ENCODE measurements at places on chromosomes 7 and 10.

- no peak for DNase-seq
These were observed 71.6 kb downstream of the THSD7A start for GRCh38 chr7:11760372-11760771.

DNA sequence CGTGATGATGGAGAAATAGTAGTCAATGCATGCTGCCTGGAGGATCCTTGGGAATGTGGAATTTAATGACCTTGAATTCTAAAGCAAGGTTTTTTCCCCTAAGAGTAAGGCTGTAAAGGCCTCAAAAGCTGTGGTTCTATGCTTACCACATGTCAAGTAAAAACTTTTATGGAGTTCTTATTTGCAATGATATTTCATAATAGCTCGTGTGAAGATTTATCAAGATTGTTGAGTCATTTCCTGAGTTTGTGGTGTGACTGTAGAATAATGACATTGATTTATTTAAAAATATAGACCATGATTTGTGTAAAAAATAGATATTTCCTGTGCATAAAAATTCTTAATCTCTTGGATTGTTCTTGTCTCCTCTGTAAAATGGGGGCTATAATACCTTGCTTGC, 67.5 kb upstream of the SORCS1 start:
- no peak for DNase-seq

GRCh38 chr10:31752170-31752569, 176.5 kb downstream of the ARHGAP12 start:
- DNase-seq = no peak

- DNase-seq = no peak
These were observed 9.3 kb upstream of the MYL7 start for GRCh38 chr7:44150466-44150832.

DNA sequence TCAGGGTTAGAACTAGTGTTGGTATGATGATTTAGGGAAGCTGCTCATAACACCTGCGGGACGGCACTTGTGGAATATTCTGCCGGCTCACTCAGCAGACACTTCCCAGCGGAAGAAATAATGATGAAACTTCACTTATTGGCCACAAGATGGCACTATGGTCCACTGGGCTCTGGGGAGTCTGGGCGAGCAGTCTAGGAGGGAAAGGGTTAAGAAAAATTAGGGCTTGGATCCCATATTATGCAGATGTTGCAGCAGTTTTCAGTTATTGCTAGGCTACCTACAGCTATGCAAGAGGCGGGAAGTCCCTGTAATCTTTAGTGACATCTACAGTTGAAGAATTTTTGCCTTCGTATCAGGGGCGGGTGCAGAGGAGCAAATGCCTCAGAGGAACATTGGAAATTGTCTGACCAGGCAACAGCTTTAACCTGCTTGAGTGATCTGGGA, 238.7 kb upstream of the PRSS58 start:
- DNase-seq = no peak

- DNase-seq = peak; percentile 14
These were observed 313.6 kb upstream of the ZMIZ1 start for GRCh38 chr10:78755063-78755701.

DNA sequence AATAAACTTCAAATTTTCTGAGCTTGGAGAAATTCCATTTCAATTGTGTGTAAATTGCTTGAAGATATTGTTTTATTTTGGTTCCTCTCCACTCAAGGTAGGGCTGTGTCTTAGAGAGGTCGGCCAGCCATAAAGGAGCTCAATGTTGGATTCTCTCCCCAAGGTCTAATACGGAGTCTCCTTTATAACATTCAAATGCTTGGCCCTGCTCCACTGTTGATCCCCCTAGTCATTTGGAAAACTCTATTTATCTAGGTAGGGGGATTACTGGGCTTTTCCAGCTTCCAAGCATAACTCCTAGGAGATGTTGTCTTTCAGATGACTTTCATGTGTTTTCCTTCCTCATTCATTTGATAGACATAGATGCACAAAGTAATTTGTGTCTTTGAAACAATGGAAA, 170.9 kb downstream of the LRMDA start:
- DNase-seq = no peak

DNA sequence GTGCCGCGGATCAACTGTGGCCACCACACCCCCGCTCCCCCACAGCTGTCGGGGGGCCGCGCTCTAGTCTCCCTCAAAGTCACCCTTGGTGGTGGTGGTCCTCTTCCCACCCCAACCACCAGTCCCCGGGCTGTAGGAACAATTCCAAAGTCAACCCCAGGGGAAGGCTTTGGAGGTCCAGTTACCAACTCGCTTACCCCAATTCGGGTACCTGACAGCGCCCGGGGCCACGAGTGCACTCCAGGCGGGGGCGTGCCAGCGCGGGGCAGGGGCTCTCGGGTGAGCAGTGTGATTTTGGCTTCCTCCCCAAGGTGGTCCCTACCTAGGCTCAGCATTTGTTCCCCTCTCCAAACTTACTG, 584 bp upstream of the ZMIZ1 start:
- DNase-seq = no peak

GRCh38 chr10:75018686-75019307, 92.7 kb upstream of the SAMD8 start:
- DNase-seq = no peak

GRCh38 chr10:132543916-132544743, 6.5 kb downstream of the INPP5A start:
- DNase-seq = peak; percentile 51

- no peak for DNase-seq
These were observed 154.4 kb downstream of the NOC3L start for GRCh38 chr10:94208315-94208714.

- DNase-seq = no peak
These were observed 233.1 kb downstream of the BMPER start for GRCh38 chr7:34138483-34138882.

GRCh38 chr7:121633186-121633585, 237.1 kb upstream of the FAM3C start:
- no peak for DNase-seq

GRCh38 chr7:4136036-4136435, 546.1 kb upstream of the FOXK1 start:
- no peak for DNase-seq

DNA sequence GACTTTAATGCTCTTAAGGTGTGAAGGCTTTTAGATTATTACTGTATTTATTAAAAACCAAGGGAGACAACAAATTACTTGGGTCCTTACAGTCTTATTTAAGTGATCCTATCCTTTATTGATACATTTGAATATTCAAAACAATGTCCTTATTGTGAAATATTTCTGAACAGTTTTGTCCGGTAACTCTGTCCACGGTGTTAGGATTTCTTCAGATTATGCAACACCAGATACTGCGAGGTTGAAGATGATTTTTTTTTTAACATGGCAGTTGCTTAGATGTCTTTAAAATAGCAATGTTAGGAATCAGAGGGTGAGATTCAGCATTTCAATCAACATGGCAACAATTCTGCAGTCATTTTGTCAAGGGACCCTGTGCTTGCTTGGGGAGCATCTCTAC, 176.5 kb downstream of the CSTF2T start:
- DNase-seq = no peak

DNA sequence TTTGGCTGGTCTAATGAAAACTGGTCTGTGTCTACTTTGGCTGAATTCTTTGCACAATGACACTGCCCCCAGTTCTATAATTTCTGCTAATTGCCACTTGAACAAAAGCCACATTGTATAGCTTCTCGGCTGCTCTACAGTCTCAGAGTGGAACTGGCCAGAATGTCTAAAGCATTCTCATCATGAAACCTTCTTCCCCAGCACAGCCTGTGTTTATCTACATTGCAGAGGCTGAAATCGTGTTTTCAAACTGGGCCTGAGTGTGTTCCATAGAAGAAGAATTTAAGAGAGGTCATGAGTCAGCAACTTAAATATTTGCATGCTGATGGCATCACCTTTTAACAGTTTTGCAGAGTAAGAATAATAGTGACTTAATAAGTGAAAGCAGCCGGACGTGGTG, 177.2 kb downstream of the BUB3 start:
- DNase-seq = no peak

GRCh38 chr10:52276986-52277385, 37.1 kb upstream of the DKK1 start:
- DNase-seq = no peak

DNA sequence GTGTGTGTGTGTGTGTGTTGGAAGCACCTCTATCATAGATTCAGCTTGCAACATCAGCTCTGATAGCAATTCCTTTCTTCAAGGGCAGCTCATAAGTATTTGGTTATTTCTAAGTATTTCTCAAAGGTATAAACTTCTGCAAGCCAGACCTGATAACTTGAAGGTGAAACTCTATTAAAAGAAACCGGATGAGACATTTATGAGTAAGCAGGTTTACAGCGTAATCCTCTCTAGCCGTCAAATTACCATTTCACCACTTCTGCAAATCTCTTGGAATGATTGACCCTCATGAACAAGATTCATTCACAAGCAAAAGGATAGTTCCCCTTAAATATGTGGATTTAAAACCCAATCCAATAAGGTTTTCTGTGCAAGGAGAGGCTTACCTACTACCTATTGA, 23.1 kb downstream of the PDE1C start:
- no peak for DNase-seq

- no peak for DNase-seq
These were observed 7.7 kb upstream of the TRUB1 start for GRCh38 chr10:114930320-114930719.

DNA sequence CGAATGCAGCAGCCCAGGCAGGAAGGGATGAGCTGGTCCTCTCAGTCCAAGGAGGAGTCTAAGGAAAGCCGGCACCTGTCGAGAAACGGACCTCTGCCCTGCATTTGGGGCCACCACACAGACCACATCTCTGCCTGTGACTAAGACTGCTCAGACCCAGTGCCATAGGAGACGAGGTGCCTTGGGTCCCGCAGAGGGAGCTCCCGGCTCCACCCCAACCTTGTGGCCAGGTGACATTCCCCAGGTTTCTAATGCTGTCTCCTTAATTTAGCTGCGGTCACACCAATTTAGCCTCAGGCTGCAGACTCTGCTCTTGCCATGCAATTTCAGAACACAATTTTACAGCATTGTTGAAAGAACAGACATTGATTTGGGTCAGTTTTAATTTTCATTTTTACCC, 22.8 kb upstream of the CRHR2 start:
- DNase-seq = no peak

DNA sequence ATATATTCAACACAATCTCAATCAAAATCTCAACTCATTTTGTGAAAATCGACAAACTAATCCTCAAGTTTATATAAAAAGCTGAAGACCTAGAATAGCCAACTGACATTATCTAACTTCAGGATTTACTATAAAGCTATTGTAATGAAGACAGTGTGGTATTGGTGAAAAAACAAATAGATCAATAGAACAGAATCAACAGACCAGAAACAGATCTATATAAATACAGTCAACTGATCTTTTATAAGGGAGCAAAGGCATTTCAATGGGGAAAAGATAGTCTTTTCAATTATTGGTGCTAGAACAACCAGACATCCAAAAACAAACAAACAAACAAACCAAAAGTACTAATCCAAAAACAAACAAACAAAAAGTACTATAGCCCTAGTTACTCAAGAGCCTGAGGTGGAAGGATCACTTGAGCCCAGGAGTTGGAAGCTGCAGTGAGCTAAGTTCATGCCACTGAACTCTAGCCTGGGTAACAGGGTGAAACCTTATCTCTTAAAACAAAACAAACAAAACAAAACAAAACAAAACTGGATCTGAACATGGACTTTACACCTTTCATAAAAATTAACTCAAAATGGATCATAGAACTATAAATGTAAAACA, 26.6 kb upstream of the AKR1D1 start:
- DNase-seq = no peak

GRCh38 chr7:36571190-36571560, 153.1 kb downstream of the AOAH start:
- DNase-seq = no peak

- no peak for DNase-seq
These were observed 5.5 kb downstream of the USP6NL start for GRCh38 chr10:11605807-11606408.

DNA sequence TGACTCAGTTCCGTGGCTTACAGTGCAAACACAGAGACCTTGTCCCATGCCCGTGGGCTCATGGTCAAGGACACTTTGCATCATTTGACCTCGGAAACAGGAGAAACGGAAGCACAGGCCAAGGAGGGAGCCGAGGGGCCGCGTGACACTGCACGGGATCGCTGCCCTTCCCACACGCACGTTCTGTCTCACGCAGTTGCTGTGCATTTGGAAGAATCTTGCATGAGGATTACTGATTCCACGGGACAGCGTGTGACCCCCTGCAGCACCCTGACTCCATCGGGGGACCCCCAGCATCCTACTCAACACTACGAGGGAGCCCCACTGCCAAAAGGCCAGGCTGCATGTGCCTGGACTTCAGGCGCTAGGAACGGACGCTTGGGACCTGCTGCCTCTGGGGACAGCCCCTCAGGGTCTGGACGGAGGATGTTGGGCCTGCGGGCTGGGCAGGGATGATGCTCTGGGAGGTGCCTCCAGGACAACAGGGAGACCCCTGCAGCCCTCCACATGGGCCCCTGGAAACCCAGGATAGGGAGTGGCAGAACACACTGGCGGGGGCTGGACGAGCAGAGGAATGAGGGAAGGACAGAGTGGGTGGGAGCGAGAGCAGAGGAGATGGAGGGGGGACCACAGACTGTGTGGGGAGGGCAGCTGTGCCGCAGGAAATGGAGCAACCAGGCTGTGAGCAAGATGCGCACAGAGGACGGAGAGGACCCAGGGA, 222.2 kb downstream of the DNAJB6 start:
- peak; percentile 46 for DNase-seq

GRCh38 chr10:119821182-119821581, 51.5 kb downstream of the MCMBP start:
- no peak for DNase-seq

GRCh38 chr7:2691011-2691707, 3.2 kb downstream of the AMZ1 start:
- no peak for DNase-seq

DNA sequence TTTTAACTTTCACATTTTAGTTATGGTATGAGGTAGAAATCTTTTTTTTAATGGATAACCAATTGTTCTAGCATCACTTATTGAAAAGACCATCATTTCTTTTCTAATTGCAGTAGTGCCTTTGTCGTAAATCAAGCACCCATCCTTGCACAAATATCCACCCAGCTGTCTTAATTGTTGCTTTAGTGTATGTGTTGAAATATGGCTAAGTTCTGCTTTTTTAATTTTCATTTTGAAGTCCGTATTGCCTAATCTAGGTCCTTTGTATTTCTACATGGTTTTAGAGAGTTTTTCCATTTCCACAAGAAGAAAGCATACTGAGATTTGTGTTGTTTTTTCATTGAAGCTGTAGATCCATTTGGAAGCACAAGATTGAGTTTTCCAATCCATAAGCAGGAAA, 259.6 kb upstream of the SEMA3E start:
- no peak for DNase-seq

GRCh38 chr7:76428868-76429805, 4.4 kb downstream of the ZP3 start:
- no peak for DNase-seq

- no peak for DNase-seq
These were observed 2.8 kb downstream of the BMPR1A start for GRCh38 chr10:86759073-86759672.
